ENCODE measurements at places on chromosomes 5 and 9.

GRCh38 chr9:78835928-78836450 is 539.1 kb downstream of the PSAT1 start:
- DNase-seq = no peak

DNA sequence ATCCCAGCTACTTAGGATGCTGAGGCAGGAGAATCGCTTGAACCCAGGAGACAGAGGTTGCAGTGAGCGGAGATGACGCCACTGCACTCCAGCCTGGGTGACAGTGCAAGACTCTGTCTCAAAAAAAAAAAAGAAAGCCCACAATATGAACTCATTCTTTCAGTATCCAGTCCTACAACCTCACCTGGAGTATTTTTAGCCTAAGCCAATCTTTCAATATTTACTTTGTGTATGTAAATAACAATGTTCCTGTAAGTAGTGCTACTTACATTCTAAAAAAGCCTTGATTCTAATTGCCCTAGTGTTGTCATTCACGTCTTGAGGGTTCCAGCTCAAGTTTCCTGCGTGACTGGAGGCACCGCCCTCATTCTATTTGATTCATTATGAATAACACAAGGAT is 62.0 kb downstream of the BHMT start:
- no peak for DNase-seq

DNA sequence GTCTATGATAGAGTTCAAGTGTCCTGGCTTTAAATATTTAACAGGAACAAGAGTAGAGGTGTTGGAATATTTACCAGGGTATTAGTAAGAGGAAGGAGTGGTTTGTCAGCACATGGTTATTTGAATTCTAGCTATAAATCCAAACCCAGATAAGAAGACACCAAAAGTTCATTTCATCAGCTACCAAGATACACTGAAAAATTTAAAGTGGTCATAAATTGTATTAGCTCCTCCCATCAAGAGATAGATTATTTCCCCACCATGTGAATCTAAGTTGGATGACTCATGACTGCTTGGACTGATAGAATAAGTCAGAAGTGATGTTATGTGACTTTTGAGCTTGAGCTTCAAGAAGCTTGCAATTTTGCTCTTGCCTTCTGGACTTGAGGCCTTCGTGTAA is 72.1 kb upstream of the GRAMD2B start:
- no peak for DNase-seq

DNA sequence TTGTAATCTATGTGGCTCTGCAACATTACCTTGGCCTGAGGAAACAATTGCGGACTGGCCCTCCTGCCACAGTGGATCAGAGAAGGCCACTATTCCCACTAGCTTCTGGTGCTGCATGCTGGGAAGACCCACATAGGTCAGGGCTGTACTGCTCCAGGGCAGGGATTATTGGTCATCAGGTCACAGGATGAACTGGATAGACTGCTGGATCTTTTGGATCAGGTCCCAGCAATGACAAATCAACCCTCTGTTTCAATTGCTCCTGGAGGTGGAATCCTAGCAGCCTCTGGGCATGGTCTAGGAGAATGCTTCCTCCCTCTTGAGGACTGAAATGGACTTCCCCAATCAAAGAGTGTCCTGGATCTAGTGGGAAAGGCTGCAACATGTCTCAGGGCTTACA is 66.7 kb upstream of the PHF24 start:
- DNase-seq = no peak

DNA sequence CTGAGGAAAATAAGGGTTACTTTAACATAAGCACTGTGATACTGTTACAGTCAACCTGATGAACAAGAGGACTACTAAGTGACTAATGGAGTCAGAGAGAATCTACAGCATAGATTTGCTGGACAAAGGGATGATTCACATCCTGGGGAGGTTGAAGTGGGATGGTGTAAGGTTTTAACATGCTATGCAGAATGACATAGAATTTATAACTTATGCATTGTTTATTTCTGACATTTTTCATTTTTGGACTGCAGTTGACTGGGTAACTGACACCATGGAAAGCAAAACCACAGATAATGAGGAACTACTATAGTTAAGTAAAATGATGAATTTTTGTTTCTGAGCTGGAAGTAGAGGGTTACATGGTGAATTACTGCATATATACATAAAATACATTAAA is 389.2 kb downstream of the MAT2B start:
- DNase-seq = no peak

GRCh38 chr9:129482521-129483414 is 138.1 kb downstream of the C9orf50 start:
- DNase-seq = no peak

- no peak for DNase-seq
These were observed 11.8 kb downstream of the DBH start for GRCh38 chr9:133647765-133648469.

DNA sequence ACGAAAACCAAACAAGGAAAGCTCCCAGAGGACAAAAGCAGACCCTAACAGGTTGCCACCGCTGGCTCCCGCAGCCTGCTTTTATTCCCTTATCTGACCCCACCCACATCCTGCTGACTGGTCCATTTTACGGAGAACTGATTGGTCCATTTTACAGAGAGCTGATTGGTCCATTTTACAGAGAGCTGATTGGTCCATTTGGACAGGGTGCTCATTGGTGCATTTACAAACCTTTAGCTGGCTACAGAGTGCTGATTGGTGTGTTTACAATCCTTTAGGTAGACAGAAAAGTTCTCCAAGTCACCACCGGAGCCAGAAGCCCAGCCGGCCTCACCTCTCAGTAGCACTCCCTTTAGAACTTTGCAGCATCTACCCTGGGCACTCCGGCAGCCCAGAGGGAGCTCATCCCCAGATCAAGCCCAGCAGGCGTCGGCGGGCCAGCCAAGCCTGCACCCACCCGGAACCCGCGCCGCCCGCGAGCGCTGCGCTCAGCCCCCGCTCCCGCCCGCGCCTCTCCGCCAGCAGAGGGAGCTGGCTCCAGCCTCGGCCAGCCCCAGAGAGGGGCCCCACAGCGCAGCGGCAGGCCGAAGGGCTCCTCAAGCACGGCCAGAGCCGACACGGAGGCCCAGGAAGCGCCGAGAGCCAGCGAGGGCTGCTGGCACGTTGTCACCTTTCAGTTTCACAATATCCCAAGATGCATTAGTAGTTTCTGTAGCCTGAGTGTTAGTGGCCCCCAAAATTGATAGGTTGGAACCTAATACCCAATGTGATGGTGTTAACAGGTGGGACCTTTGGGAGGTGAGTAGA is 35.3 kb upstream of the CLPTM1L start:
- DNase-seq = peak; percentile 12

DNA sequence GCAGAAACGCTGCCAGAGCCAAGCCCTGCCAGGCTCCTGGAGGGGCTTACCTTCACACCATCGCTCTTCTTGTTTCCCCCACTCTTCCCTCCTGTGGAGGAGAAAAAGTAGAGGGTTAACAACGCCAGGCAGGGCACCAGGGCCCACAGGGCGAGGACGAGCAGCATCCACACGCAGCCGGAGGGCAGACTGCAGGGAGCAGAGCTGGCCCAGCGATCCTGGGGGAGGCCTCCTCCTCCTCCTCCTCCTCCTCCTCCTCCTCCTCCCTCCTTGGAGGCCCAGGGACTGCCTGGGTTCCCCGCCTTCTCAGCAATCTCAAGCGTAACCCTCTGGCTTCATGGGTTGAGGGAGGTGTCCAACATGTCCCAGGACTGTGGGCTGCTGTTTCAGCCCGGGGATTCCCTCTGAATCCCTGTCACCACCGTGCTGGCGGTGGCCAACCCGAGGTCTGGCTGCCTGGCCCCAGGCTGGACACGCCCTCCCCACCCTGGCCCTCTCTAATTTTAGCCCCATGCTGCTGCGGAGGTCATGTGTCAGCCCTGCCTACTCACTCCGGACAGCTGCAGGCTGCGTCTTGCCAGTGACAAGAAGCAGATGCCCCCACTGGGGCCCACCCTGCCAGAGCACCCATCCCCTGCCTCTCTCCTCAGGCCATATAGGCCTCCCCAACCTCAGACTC is 44.3 kb downstream of the CAMK2A start:
- DNase-seq = no peak

Measured in stimulated activated CD4-positive, alpha-beta T cell treated with anti-CD3 and anti-CD28 coated beads, Interleukin-1b, Interleukin-23, amount 100 ng/mL, for 1 hour (primary cell).